ENCODE measurements at places on chromosomes 5 and 9.

DNA sequence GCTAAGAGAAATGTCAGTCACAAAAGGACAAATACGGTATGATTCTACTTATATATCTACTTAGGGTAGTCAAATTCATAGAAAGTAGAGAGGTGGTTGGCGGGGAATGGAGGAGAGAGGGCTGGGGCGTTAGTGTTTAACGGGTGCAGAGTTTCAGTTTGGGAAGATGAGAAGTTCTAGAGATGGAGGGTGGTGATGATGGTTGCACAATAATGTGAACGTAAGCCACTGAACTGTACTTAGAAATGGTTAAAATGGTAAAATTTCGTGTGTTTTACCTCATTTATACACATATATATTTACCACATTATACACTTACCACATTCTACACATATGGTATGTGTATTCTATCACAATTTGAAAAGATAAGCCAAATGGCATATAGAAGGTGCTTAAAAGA is 35.7 kb downstream of the LSM11 start:
- DNase-seq, result no peak

GRCh38 chr5:39420482-39421145 is 4.2 kb downstream of the DAB2 start:
- DNase-seq, result peak; percentile 42

- no peak for DNase-seq
Measured at GRCh38 chr9:38018241-38018957, 50.6 kb downstream of the SHB start.

- DNase-seq, result no peak
Measured at GRCh38 chr5:160092960-160093707, 26.1 kb downstream of the PWWP2A start.

GRCh38 chr5:4271193-4271592 is 675.6 kb downstream of the IRX1 start:
- no peak for DNase-seq

DNA sequence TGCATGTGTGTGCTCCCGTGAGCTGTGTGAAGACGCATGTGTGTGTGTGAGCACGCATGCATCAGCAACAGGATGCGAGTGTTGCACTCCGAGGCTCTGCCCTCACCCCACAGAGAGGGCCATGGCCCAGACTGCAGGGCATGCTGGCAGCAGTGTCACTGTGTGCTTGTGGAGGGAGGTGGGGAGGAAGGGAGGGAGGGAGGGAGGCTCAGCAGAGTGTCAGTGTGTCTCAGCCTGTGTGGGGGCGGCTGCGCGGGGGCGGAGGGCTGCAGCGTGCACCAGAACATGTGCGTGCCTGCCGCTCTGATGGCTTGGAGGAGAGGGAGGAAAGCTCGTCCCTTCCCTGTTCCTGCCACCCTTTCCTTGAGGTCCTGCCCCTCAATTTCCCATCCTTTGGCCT is 5.3 kb downstream of the CAMK2A start:
- no peak for DNase-seq

- DNase-seq, result no peak
Measured at GRCh38 chr5:52531105-52531504, 256.6 kb upstream of the ITGA1 start.

DNA sequence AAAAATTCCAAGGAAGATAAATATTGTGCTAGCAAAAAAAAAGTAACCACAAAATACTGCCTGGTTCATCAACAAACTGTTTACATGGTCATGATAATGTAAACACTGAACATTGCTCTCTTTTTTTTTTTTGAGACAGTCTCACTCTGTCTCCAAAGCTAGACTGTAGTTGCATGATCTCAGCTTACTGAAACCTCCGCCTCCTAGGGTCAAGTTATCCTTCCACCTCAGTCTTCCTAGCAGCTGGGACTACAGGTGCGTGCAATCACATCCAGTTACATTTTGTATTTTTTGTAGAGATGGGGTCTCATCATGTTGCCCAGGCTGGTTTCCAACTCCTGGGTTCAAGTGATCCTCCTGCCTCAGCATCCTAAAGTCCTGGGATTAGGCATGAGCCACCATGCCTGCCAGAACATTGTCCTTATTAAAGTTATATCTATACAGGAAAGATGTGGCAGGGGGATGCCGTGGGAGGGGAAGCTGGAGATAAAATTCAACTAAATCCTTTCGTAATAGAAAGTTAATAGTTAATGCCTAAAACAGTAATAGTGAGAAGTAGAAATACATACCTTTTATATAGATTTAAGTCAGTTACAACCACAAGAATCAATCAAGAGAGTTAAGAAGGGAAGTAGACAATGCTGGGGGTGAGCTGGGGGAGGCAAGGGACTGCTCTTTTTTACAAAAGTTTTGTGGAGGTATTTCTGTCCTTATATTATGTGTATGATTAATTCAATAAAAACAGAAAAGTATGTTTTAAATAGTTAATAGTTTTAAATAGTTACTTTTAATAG is 52.3 kb downstream of the RGMB start:
- DNase-seq, result no peak

DNA sequence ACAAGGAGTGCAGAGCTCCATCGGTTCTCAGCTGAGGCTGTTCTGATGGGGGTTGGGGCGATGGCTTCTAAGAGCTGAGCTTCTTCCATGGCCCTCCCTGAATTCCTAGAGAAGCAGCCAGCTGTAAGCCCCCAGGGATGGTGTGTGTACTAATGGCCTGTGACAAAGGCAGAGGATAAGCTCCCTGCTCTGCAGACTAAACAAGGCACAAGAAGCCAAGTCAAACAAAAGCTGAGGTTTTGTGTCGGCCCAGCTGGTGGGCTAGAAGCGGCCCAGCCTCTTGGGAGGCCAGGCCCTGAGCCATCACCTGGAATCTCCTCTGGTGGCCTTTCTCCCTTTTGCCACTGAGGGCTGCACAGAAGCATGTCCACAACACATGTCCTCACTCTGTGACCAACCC is 75.0 kb upstream of the XPA start:
- no peak for DNase-seq

DNA sequence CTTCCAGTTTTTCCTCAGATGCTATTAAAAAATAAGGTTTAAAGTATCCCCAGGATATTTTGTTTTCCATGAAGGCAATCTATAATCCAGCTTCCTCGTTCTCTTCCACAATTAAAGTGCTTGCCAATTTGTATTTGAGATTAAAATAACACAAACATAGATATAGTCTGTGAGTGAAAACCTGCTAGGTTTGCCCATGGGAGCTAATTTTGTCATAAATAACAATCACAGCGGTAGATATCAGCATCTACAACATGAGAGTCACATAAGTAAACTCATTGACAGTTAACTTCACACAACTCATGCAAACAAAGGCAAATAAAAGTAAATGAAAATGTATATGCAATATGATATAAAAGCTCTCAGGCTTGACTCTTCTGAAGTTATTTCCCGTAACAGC is 29.2 kb upstream of the RASGRF2 start:
- no peak for DNase-seq

- DNase-seq, result no peak
Measured at GRCh38 chr5:76364226-76364589, 38.9 kb upstream of the IQGAP2 start.

GRCh38 chr5:40502736-40503135 is 177.0 kb upstream of the PTGER4 start:
- DNase-seq, result no peak

- DNase-seq, result no peak
Measured at GRCh38 chr5:159444441-159445082, 114.3 kb upstream of the IL12B start.

GRCh38 chr5:112663146-112663545 is 74.5 kb upstream of the APC start:
- no peak for DNase-seq

DNA sequence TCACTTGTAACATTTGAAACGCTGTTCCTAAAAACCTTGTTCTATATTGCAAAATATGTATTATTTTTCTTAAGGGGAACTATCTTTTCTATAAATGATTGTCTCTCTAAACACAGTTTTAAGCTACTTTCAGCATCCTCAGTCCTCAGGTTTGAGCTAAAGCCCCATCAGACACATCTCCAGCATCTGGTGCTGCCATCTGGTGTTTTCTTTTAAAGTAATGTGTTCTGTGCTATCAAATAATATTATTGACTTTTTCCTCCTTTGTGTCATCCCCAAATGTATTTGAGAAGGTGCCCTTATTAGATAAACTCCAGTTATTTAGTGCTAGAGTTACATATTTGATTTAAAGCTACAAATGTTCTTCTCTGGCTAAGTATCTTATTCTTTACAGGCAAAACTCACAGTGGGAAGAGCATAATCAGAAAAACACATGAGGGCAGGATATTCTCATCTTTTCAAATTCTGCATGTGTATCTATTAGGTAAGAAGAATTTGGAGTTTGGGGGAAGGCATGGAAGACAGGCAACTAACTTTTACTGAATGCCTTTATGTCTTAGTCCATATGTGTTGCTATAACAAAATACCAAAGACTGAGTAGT is 27.5 kb downstream of the ZNF474 start:
- no peak for DNase-seq

DNA sequence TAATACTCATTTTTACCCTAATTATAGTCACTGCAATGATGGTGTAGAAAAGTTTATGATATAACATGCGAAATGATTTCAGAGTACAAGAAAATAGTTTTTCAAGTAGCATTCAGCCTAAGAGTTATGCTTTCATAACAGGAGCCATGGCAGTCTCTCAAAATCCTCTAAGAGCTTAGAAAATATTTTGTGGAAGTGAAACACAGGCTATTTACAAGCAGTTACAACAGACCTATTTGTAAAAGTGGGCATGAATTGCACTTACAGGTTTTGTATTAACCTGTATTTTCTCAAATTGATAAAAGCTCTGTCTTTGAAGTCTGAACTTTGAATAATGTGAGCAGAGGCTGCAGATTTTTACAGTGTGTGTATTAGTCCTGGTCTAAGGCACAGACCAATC is 523.3 kb downstream of the LRRC70 start:
- DNase-seq, result no peak

GRCh38 chr5:10671041-10672008 is 89.7 kb downstream of the DAP start:
- no peak for DNase-seq

DNA sequence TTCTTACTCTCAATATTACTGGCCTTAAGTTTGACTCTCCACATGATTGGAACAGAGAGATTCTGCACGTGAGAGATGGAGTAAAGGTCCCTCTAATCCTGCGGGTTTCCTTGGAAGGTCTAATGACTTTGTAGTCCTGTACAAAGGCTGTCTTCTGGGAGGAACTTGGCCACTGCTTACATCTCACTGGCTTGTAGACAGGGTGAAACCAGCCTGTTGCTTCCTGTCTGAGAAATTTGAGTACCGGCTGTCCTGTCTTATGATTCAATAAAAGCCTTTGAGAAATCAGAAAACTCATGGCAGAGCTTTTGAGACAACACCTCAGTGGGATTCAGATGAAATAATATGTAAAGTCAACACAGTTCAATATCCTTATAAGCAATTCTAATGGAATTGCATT is 43.0 kb downstream of the IL31RA start:
- DNase-seq, result no peak

GRCh38 chr5:123455095-123455494 is 31.9 kb upstream of the CEP120 start:
- DNase-seq, result no peak

DNA sequence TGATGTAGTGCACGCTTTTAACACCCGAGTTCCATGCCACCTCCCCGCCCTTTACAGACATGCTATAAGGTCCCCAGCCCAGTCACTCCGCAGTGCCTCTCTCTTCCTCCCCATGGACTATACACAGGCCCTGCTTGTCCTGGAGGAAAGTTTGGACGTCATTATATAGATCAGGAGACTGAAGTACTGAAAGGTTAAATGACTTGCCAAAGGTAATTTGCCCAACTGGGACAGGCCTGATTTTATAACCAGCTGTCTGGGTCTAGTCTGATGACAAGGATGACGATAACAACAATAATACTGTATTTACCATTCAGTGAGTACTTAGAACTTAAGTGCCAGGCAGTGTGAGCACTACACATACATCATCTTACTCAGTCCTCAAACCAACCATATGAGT is 33.1 kb downstream of the LVRN start:
- no peak for DNase-seq

All from substantia nigra (tissue), 51 donors.